ENCODE measurements at places on chromosomes 2 and 18.
A peak's percentile ranks its signal among the peaks of the same experiment; 100 is the strongest.

- DNase-seq: no peak
Observed at GRCh38 chr18:10040287-10041011, 126.6 kb downstream of the VAPA start.

- no peak for DNase-seq
Observed at GRCh38 chr18:48589797-48590519, 51.1 kb downstream of the CTIF start.

- no peak for DNase-seq
Observed at GRCh38 chr18:63564021-63564420, 21.9 kb downstream of the SERPINB12 start.

GRCh38 chr18:53944721-53945120, 279.7 kb downstream of the MBD2 start:
- DNase-seq: no peak

DNA sequence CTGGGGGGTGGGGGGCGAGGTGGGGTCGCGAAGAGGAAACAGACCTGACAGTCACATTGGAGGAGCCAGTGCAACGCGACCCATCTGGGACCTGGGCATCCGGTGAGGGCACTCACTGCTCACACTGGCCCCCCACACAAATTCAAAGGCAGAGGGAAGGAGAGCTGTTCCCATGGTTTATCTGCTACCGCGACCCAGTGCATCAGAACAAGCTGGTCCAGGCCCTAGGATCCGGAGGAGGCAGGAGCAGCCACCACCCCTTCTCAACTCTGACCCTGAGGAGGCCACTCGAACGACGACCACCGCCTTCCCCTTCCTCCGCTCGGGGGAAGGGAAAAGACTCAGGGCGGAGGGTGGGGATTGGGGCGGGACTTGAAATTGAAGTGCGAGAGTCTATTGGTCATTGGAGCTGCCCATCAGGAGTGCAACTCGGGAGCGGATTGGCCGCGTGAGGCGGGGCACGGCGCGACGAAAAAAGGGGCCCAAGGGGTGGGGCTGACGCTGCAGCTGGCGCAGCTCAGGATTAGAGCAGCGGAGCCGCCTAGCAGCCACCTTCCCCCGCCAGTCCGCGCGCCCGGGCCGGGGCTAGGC, at the start of gene CDK5R2:
CDK5R2 (plus strand) TSS at position 526 of the 591 bp plus-strand sequence. CDS start 155 bp downstream, outside the sequence.
- peak; percentile 100 for DNase-seq

- DNase-seq: no peak
Observed at GRCh38 chr2:233445152-233445830, 91.0 kb downstream of the DGKD start.

GRCh38 chr2:94995553-94996304, 29.8 kb upstream of the MAL start:
- no peak for DNase-seq

GRCh38 chr18:73511771-73512503, 635.7 kb downstream of the FBXO15 start:
- no peak for DNase-seq

GRCh38 chr2:177474998-177475397, 82.4 kb downstream of the AGPS start:
- peak; percentile 19 for DNase-seq

DNA sequence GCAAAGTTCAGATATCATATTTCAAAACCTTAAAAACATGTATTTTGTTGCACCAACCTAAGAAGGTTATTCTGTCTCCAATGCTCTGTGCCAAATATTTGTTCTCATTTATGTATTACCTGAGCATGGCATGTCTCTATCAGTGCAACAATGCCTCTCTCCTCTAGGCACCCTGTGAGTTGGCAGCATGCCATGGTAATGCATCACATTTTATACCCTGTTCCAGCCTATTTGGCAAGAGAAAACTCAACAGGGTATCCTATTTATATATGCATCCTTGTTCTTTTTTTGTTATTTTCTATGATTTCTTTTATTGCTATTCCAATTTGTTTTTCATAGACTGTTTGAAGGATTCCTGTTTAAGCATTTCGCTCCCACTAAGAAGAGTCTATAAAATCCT, 126.3 kb upstream of the NRXN1 start:
- DNase-seq: no peak

GRCh38 chr2:109382951-109383350, 230.8 kb downstream of the SEPTIN10 start:
- DNase-seq: peak; percentile 20

DNA sequence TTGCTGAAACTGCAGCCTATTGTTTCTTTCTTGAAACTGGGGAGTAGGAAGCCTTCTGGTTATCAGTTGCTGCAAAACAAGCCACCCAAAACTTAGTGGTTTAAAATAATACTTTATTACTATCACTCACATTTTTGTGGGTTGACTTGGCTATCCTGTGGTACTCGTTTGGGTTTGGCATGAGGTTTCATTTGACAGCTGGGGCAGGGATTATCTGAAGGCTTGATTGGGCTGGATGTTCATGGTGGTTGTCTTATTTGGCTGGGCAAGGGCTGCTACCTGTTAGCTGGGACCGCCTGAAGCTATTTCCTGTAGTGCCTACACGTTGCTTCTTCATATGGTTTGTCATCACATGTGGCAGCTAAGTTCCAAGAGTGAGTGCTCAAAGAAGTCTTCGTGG, 122.3 kb downstream of the PLCL1 start:
- no peak for DNase-seq

DNA sequence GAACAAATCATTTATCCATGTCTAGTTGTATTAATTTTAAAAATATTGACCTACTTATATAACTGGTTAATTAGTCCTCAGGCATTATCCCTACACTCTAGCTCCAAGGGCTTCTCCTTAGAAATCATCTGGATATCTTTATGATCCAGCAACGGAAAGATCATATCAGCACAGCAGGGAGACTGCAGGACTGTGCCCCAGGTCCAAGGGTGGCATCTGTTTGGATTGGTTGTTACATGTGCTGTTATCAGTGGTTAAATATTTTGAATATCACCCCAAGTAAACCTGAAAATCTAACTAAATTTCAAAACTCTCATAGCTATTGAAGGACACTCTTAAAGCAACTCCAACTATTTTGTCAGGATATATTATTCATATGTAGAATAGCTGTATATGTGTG, 556.2 kb upstream of the ZEB2 start:
- DNase-seq: no peak

GRCh38 chr2:61763605-61764034, 90.2 kb downstream of the FAM161A start:
- peak; percentile 73 for DNase-seq

Measured in RWPE1 (cell line).